ENCODE measurements at places on chromosomes 13 and 19. TPM values are rescaled to one million over a fixed set of nuclear protein-coding genes. Genes with fewer than 3 reads are reported as not detected.
A peak's percentile ranks its signal among the peaks of the same experiment; 100 is the strongest.

DNA sequence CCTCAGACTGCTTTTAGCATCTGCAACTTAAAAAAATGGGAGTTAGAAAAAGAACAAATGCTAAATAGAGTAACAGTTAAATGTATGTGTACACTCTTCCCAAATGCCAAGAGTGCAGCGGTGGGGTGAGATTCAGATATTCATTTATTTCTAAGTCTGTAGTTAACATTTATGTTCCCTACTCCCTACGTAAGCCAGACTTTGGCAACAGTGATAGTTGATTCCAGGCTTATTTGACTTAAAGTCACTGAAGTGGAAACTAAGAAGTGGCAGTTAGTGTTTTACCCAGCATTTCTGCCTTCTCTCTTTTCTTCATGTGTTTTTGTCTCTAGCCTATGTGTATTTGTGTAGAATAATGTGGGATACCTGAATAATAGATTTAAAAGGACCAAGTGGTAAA, 4.5 kb downstream of the MIR17HG start:
- no peak for DNase-seq

GRK1 gene
- not detected for total RNA-seq

SIGLEC5 gene
- not detected for total RNA-seq

- no peak for DNase-seq
Measured at GRCh38 chr13:90545070-90545840, 802.2 kb upstream of the MIR17HG start.

GJB6 gene
- 5.1 TPM for total RNA-seq

VWA8 gene
- total RNA-seq = 18.6 TPM

DNA sequence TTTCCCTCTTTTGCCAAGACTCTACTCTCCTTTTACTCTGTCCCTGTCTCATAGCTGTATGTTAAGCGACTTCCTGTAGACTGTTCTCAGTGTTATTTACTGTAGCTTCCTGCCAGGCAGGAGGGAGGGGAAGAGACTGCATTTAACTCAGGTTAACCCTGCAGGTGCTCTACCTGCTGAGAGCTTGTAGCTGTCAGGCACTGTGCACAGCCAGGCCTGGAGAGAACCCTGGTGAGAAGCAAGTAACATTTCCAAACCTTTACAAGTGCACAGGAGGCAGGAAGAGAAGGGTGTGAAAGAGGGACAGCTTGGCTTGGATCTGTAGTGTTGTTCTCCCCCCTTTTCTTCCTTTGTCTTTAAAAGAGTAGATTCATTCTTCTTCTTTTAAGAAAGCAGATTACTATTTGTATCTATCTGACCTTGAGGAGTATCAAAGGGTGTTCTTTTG, 167.1 kb downstream of the LMO7 start:
- peak; percentile 29 for DNase-seq

GRCh38 chr19:47644743-47645482, 36.0 kb downstream of the BICRA start:
- no peak for DNase-seq

- no peak for DNase-seq
Measured at GRCh38 chr13:99012539-99012938, 34.7 kb upstream of the DOCK9 start.

A1BG gene
- total RNA-seq = 21.0 TPM

GRCh38 chr13:58298556-58299135, 667.1 kb downstream of the PCDH17 start:
- no peak for DNase-seq

DNA sequence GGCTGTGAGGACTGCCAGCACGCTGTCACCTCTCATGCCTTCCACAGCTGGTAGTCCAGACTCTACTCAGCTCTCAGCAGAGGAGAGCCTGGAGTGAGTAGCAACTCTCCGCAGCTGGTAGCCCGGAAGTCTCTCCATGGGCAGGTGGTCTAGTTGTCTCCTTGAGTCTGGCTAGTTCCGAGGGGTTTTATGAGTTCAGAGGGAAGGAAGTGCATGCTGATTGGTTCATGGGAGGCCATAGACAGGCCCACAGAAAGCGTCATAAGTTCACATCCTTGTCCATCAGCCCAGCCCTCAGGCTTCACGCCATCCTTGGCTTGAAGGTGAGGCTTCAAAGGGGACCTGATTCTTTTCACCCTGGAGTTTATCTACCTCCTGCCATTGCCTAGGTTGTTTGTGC, 2662.4 kb upstream of the PCDH20 start:
- DNase-seq = no peak

- DNase-seq = no peak
Measured at GRCh38 chr13:112376050-112376681, at the start of gene SPACA7. SPACA7 (plus strand) TSS chr13:112376355; CDS start chr13:112376386, 31 bp downstream.

DNA sequence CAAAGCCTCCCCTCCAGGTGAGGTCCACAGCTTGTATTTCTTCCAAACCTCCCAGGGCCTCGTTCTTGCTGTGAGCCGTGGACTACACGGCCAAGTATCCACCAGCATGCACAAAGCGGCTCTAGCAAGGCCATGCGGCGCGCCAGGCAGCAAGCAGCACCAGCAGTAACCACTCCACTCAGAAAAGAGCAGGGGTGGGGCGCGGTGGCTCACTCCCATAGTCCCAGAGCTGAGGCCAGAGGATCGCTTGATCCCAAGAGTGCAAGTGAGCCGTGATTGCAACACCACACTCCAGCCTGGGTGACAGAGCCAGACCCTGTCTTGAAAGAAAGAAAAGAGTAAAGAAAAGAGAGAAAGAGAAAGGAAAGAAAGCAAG, 4.7 kb downstream of the CCDC8 start:
- DNase-seq = no peak

IQCN gene
- total RNA-seq = 5.2 TPM

TMEM145 gene
- 0.54 TPM for total RNA-seq

DNA sequence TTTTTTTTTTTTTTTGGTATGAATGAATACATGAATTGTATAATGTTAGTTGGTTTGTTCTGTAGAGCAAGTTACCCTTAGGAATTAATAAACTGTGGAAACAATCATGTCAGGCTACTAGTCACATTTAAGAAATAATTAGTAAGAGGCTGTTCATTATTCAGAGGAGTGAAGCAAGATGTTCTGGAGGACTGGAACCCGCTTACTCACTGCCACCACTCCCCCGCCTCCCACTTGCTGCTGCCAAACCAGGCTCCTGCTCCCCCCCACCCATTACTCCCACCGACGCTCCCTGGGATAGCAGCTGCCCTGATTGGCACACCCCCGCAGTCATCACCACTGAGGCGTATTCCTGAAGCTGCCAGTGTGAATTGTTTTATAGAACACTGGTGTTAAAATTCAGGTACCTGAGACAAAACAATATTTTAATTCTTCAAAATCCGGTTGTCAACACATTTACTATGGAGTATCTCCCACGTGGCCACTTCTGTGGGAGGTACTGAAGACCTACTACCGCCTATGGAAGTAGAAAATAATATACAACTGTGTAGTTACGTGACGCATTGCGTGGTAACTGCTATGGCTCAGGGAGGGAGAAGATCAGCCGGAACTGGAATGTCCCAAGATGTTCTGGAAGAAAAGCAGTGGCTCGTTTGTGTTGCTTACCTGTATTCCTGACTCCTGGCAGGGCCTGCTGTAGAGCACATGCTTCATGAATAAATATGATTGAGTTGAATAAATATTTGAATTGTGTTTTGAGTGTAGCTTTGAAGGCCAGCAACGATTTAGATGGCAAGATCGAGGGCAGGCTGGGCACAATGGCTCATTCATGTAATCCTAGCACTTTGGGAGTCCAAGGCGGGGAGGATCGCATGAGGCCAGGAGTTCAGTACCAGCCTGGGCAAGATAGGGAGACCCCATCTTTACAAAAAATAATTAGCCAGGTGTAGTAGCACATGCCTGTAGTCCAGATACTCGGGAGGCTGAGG, 1.7 kb downstream of the DPY19L3 start:
- DNase-seq = no peak

- DNase-seq = no peak
Measured at GRCh38 chr13:113654175-113654560, 3.8 kb downstream of the ATP4B start.

- no peak for DNase-seq
Measured at GRCh38 chr13:74070513-74070912, 63.7 kb downstream of the KLF12 start.

- peak; percentile 99 for DNase-seq
Measured at GRCh38 chr19:49680421-49681351, 3.6 kb downstream of the PRMT1 start.

- DNase-seq = no peak
Measured at GRCh38 chr19:40633207-40633606, 32.0 kb downstream of the LTBP4 start.

GRCh38 chr13:25276748-25277147, 10.5 kb downstream of the MTMR6 start:
- DNase-seq = no peak

DNA sequence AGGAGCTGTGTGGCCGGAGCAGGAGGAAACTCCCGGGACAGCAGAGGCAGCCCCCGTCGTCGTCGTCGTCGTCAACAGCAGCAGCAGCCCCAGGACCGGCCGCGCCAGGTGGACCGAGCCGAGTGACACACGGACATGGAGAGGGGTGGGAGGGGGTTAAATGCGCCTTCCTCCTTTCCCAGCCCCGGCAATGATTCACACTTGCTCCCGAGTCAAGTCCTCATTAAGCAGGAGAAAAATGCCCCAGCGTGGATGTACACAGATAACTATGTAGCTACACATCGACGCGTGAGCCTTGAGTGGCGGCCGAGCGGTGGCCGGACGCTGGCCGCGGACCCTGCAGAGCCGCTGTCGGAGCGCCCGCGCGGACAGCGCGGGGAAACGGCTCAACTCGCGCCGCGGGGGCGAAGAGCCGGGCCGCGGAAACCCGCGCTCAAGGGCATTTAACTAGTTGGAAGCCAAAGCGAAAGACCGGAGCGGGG, 645 bp downstream of the UBL3 start:
- peak; percentile 62 for DNase-seq

DNA sequence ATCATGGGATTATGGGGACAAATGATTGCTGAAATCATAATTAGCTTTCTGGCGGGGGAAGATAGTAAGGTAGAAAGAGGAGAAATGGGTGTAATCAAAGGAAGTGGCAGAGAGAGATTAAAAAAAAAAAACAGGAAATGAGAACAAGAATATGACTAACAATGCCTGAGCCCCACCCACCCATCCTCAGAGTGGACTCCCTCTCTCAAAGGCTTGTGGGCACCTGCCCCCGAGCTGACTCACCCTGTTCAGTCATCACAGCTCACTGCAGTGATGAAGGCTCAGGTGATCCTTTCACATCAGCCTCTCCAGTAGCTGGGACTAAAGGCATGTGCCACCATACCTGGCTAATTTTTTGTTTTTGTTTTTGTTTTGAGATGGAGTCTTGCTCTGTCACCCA, 26.4 kb upstream of the TPT1 start:
- peak; percentile 74 for DNase-seq

GRCh38 chr13:65275838-65276630, 1954.1 kb downstream of the PCDH9 start:
- no peak for DNase-seq

GRCh38 chr19:42989851-42990250, 36.4 kb downstream of the PSG11 start:
- no peak for DNase-seq

- DNase-seq = no peak
Measured at GRCh38 chr19:54551293-54551692, 22.3 kb upstream of the LILRA2 start.

DNA sequence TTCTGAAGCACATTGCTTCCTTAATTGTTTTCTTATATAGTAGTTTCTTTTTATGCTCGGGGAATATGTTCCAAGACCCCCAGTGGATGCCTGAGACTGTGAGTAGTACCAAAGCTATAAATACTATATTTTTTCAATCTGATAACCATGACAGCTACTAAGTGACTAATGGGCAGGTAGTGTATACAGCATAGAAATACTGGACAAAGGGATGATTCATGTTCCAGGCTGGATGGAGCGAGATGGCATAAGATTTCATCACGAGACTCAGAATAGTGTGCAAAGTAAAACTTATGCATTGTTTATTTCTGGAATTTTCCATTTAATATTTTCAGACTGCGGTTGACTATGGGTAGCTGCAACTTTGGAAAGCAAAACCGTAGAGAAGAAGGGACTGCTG, 47.9 kb upstream of the OLFM4 start:
- no peak for DNase-seq
